Activated CD4-positive, alpha-beta T cell treated with anti-CD3 and anti-CD28 coated beads, Interleukin-2, amount 10 ng/mL, durations not matched to agents 7 days and 5 days (primary cell): ENCODE measurements at places on chromosomes 4 and X. TPM values are rescaled to one million over a fixed set of nuclear protein-coding genes. Genes with fewer than 3 reads are reported as not detected.

DNA sequence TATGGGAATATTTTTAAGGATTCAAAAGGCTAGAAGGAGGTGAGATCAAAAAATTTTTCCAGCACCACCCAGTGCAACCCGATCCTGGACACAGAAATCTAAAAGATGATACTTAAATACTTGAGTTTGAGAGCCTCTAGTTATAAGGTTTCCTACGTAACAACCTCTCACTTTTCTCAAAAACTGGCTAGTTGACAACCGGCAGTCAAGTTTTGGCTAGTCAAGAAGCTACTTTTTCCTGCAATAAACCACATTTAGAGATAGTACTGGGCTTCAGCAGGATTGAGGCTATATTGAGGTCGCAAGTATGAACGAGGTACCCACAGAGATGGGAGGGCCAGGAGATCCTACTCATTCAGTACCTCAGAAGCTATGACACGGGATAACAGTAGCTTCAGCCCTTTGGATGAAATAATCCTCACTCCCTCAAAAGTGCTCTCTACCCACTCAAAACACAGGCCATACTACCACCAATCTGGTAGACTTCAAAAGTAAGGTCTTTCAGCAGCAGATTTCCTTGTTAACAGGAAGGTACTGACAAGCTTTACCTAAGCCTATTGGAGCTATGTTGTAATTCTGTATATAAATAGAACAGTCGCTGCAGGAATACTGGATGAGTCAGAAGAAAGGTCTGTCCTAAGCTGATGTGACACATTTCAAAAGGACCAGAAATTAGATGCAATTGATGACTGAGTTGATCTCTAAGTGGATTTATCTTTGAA lies 1.5 kb upstream of the TSPAN5 start:
- H3K36me3 ChIP-seq: peaks cover 8% of the 10 kb centered on the region
- H3K27me3 ChIP-seq: no peaks in the 10 kb centered on the region
- peak overlapping the region; percentile 72 for H3K4me3 ChIP-seq
- H3K27ac ChIP-seq: no peak overlapping the region
- no peak for DNase-seq

GRCh38 chrX:134868771-134869495 lies 121.9 kb upstream of the SMIM10 start:
- DNase-seq: no peak
- no peak overlapping the region for H3K4me3 ChIP-seq
- no peaks in the 10 kb centered on the region for H3K36me3 ChIP-seq
- H3K27ac ChIP-seq: no peak overlapping the region
- no peaks in the 10 kb centered on the region for H3K27me3 ChIP-seq

Gene CXCL5
- total RNA-seq: not detected

Gene CTAG1A
- not detected for total RNA-seq

DNA sequence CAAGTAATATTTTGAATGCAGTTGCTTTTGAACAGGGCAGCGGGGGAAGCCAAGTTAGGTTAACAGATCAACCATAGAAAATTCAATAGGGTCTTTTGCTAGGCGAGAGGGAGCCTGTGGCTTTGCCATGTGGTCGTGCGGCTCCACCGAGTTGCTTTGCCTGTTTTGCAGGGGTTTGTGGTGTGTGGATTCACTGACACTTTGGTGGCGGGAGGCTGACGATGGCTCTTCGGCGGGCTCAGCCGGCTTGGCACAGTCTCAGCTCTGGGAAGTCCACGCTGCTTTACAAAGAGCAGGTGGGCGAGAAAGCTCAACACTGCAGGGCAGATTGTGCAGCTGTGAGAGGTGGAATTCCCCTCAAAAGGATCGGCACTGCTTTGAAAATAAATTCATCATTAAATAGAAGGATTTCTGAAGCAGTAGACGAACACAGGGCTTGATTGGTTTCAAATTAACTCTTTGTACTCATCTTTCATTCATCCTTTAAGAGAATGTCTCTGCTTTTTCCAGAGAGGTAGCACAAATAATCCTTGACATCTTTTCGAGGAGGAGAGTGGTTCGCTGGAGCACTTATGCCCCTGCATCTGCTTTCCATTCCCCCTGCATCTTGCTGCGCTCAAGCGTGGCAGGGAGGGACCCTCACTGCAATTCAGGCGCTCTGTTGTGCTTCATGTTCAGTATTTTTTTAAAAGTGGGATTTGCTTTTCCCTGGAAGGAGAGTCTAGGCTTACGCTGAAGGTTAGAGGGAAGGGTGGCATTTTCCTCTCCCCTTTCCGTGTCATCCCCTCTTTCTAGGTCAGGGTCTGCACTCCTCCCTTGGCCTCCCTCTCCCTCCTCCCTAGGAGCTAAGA lies 201.8 kb upstream of the LEF1 start:
- peak overlapping the region; percentile 52 for H3K27ac ChIP-seq
- H3K4me3 ChIP-seq: peak overlapping the region; percentile 45
- H3K27me3 ChIP-seq: peaks cover 33% of the 10 kb centered on the region
- DNase-seq: no peak
- peaks cover 45% of the 10 kb centered on the region for H3K4me1 ChIP-seq
